AML-193 (cell line): ENCODE measurements at places on chromosomes 16 and 17.
A peak's percentile ranks its signal among the peaks of the same experiment; 100 is the strongest.

GRCh38 chr16:75931970-75932369 is 205.7 kb upstream of the CPHXL start:
- DNase-seq, result no peak

DNA sequence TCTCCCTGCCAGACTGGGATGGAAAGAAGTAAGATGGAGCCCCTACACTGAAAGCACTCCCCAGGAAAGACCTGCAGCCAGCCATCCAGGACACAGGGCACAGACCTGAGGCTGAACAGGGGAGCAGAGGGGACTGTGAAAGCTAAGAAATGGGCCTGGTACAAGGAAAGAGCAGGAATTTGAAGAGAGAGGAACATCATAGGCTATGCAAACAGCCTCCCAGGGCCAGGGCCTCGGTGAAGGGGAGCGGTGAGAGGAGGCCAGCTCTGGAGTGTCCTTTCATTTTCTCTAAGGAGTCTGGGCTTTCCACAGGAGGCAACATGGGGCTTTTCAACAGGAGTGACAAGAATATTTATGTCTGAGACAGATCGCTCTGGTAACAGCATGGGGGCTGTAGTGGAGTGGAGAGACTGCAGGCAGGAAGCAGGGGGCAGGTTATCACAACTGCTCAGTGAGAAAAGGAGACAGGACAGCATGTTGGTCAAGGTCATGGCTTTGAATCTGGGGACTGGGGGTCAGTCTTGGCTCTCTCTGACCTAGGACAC is 50.1 kb downstream of the TOM1L2 start:
- DNase-seq, result no peak

DNA sequence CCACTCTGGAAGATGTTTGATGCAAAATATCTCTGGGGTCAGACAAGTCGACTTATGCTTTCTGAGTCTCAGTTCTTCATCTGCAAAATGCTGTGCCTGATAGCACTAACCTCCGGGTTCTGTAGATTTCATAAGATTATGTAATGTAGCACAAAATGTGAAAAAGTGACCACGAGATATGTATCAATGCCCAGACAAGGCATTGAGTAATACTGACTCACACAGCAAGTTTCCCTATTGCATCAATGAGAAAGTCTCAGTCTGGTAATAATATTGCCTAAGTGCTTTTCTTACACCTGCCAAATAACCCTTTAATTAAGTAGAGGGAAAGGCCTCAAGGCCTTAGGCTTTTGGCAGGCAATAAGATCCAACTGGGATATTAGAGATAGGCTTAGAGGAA is 41.4 kb upstream of the MMP2 start:
- peak; percentile 94 for DNase-seq

DNA sequence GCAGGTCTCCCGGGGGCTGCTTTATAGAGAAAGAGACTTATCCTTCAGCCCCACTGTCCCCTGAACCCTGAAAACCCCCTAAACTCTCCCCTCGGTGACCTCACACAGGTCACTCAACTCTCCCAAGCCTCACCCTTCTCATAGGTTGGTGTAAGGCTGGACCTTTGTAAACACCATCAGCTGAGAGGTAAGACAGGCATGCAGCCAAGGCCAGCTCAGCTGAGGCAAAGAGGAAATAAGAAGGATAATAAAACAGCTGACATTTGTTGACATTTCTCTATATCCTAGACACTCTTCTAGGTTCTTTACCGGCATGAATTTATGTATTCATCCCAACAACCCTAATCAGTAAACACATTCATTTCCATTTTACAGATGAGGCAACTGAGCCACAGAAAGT is 134.3 kb downstream of the CCT6B start:
- DNase-seq, result no peak

DNA sequence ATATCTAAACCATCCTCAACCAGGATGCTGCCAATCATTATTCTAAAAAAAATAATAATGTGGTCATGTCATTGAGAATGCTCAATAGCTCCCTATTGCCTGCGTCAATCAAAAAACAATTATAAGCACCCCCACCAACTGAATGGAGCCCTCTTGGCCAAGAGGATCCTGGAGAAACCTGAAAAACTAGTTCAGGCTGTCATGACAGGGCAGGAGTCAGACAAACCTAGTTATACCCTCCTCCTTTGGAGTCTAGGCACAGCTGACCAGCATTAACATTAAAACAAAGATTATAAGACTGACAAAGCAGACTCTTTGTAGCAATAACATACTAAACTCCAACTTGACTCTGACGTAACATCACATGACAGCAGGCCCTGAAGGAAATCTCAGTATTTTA is 119.2 kb upstream of the CCL2 start:
- DNase-seq, result no peak

DNA sequence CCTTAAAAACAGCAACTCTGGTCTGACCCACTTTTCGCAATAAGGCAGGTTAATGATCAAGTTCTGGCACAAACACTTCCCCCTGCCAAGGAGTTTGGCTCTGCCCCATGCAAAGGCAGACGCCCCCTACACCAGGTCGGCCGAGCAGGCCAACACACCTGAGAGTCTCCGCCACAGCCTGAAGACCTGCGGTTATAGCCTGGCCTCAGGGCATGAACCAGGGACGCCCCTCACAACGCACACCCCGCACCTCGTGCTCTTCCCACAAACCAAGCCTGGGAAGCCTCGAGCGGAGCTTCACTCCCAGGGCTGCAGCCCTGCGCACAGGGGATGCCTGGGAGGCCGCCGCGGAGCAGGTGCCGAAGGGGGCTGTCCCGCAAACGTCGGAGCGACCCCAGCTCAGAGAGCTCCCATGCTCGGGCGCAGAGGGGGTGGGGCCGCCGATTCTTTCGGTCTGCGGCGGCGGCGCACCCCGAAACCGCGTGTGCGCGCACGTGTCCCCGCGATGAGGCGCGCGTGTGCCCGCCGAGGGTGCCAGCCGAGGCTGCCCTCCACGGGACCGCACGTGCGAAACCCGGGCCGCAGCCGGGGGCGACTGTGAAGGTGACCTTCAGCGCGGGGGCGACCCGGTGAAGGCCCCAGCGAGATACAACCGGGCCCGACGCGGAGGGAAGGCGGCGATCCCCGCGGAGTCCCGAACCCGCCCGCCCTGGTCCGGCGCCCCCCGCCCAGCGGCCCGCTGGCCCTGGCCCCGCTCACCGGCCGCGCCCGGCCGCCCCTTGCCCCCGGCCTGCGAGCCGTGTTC is 559 bp downstream of the CLUH start:
- no peak for DNase-seq

DNA sequence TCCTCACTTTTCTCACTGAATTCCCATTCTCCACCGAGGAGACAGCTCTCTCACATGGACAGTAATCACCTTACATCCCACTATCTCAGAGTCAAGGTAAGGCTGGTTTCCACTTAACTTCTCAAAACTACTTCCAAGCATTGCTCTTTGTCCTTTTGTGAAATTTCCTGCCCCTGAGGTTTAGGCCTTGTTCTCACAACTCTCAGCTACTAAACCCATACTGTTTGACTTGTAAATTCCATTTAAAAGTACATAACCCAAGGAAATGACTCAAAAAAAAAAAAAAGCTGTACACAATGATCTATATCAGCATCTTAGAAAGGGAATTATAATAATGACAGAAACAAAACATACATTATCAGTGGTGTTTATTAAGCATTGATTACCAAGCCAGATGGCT is 8.8 kb downstream of the CDC27 start:
- DNase-seq, result no peak

DNA sequence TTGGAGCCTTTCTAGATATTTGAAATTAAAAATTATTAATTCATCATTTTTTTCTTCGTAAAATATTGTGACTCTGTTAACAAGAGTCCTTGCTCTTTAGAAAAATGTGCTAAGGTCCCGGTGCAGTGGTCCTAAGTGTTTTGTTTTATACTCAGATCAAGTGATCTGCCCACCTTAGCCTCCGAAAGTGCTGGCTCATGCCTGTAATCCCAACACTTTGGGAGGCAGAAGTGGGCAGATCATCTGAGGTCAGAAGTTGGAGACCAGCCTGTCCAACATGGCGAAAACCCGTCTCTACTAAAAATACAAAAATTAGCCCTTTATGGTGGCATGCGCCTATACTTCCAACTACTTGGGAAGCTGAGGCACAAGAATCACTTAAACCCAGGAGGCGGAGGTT is 82.6 kb upstream of the LGALS9 start:
- no peak for DNase-seq

GRCh38 chr17:17693253-17694168 is 12.3 kb downstream of the RAI1 start:
- no peak for DNase-seq

DNA sequence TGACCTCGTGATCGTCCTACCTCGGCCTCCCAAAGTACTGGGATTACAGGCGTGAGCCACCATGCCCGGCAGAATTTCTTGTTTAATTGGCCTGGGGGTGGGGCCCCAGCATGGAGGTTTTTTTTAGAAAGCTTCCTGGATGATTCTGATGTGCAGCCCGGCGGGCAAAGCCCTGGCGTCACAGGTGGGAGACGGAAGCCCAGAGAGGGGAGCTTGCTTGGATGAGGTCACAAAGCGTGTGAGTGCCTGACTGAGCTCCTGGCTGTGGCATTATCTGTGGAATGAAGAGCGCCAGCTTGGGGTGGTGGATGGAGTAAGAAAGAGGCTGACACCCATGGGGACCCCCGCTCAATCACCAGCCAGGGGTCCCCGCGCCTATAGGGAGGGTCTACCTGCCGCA is 4.1 kb downstream of the VASN start:
- DNase-seq, result no peak

DNA sequence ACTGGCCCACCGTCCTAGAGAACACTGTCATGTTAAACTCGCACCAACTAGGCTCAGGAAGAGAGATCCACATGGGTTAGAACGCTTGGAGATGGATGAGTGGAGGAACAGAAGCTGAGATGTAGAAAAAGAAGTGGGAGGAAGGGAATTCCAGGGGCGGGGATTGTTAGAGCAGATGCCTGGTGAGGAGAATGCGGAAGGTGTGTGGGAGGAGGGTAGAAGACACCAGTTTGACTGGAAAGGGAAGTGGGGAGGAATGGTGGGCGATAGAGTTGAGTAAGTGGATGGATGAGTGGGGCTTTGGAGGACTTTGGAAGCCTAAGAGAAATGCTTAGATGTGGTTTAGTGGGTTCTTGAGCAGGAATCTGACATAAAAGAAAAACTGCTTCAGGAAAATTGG is 37.4 kb downstream of the DHX38 start:
- no peak for DNase-seq

DNA sequence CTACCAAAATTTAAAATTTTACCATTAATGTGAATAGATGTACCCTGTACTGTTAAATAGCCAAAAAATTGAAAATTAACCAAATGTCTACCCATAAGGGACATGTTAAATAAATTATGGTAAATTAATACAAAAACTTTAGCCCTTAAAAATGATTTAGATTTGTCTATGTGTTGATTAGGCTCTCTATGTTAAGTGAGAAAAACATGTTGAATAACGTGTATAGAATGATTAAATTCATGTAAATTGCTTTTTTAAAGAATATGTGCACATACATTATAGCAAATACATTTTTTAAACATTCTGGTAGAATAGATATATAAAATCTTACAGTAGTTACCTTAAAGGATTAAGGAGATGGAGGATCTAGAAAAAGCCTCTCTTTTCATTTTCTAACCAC is 59.5 kb downstream of the BRIP1 start:
- no peak for DNase-seq

- no peak for DNase-seq
Observed at GRCh38 chr16:67645397-67646121, 615 bp downstream of the CARMIL2 start.
